AG04450 (cell line): ENCODE measurements at places on chromosomes 7 and 10.

DNA sequence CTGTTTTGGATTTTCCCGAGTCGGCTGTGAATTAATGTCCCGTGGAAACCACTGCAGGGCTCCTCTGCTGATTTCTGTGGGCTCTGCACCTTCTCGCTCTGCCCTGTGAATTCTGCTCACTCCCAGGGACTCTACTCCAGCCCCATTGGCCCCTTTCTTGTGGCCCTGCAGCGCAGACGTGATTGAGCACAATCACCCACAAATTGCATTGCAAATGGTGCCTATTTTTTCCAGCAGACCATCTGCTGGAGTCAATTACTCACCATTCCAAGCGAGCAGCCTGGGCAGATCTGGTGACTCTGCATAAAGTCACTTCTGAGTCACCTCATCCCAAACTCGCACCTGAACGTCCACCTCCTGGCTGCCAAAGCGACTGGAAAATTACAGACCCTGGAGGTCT, 235.8 kb downstream of the PAXIP1 start:
- DNase-seq = no peak

DNA sequence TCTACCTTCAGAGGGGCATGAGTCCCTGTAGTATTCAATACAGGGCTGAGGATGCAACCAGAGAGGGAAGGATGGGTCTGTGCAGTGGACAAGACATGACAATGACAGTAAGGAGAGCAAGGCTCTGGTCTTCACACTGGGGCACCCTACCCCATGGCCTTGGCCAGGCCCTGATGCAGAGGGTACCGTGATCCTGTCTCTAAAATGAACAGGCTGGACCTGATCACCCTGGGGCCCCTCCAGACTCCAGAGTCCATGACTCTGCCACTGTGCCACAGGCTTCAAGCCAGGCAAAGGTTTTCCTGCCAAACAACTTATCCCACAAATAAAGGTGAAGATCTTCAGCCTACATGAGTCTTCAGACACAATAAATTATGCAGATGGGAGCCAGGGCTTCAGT, 4.9 kb downstream of the MAT1A start:
- DNase-seq = no peak

- no peak for DNase-seq
Measured at GRCh38 chr10:131949041-131949862, 32.5 kb downstream of the BNIP3 start.

DNA sequence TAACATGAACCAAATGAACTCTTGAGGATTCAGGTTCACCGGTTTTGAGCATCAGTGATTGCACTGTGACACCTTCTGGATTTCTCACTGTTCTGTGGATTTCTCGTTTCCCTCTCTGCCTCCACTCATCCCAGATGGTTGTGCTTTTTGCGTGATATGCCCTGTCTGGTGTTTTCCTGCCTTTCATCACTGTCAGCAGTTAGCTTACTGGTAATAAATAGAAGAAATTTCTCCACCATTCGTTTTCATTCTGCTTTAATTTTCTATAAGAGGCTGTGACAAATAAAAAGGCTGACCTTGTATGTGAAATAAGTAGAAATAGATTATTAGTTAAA, 16.2 kb downstream of the BPGM start:
- DNase-seq = no peak

DNA sequence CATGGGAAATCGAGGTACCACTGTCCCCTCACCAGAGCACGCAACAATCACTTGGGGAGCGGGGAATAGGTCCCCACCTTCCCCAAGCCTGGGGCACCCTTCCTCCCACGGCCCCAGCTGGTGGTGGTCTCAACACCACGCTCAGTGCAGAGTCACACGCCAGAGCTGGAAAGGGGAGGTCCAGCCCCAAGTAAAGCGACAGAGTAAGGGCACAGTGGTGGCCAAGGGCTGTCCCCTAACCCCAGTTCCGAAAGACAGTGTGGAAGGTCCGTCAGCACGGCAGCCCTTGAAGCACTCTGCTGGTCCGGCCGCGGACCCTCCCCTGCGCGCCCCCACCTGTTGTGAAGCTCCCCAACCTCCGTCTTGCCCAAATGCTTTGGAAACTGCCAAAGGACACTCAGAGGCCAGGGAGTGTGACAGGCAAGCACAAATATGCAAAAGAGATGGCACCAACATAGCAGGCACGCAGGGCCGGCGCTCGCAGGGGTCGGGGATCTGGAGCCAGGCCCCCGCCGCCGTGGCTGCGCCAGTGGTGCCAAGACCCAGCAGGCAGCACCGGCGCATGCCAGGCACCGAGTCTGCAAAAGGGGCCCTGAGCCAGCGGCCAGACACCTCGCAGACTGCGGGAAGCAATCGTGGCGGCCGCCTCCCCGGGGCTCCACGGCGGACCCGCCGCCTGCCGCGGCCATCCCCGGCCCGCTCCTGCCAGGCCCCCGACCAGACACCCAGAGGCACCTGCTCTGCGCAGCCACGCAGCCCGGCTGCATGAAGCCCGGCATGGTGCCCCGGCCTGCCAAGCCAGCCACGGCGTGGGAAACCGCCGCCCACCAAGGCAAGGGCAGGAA, 51.6 kb upstream of the SRRM3 start:
- DNase-seq = no peak

- DNase-seq = no peak
Measured at GRCh38 chr7:55440040-55440690, 75.0 kb downstream of the LANCL2 start.

- peak; percentile 34 for DNase-seq
Measured at GRCh38 chr7:101717628-101718357, 88.7 kb upstream of the MYL10 start.

DNA sequence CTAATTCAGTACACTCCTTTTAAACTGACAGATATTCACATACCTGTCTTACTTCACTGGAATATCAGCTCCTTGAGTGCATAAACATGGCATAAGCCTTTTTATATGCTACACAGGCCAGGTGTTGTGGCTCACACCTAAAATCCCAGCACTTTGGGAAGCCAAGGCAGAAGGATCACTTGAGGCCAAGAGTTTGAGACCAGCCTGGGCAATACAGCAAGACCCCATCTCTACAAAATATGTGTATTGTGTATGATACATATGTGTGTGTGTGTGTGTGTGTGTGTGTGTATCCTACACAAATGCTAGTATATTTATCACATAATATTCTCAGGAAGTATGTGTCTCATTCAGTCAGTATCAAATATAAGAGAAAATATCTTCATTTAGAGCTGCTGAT, 45.3 kb downstream of the DNAJC12 start:
- DNase-seq = no peak
